Endothelial cell (in vitro differentiated cells): ENCODE measurements at places on chromosomes 3 and 15.

GRCh38 chr3:117282566-117282965, 573.0 kb downstream of the TUSC7 start:
- no peak overlapping the region for H3K4me3 ChIP-seq
- no peaks in the 10 kb centered on the region for H3K36me3 ChIP-seq
- no peaks in the 10 kb centered on the region for H3K27me3 ChIP-seq
- no peak for DNase-seq
- no peak overlapping the region for H3K27ac ChIP-seq
- H3K4me1 ChIP-seq, result peaks cover 7% of the 10 kb centered on the region

DNA sequence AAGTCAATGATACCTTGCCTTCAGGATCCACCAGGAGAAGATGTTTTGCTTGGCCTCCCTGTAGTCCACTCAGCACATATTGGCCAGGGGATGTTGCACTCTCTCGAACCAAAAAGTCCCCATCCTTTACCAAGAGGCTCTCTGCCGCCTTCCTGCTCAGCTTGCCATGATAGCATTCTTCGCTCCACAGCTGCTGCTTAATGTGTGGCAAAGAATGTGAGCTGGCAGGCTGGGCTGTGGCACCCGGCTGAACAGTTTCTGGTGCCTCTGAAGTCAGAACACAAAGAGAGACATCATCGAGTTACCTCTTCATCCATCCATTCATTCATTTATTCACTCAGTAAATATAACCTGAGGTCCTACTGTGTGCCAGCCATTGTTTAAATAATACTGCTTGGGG, 23.9 kb upstream of the CEP152 start:
- no peak for DNase-seq
- no peak overlapping the region for H3K27ac ChIP-seq
- no peak overlapping the region for H3K4me3 ChIP-seq
- no peaks in the 10 kb centered on the region for H3K4me1 ChIP-seq
- H3K27me3 ChIP-seq, result no peaks in the 10 kb centered on the region
- peaks cover 14% of the 10 kb centered on the region for H3K36me3 ChIP-seq

- H3K36me3 ChIP-seq, result no peaks in the 10 kb centered on the region
- no peaks in the 10 kb centered on the region for H3K4me1 ChIP-seq
- H3K27ac ChIP-seq, result no peak overlapping the region
- H3K4me3 ChIP-seq, result no peak overlapping the region
- no peak for DNase-seq
Observed at GRCh38 chr15:95319242-95319641, 1011.3 kb upstream of the NR2F2 start.

DNA sequence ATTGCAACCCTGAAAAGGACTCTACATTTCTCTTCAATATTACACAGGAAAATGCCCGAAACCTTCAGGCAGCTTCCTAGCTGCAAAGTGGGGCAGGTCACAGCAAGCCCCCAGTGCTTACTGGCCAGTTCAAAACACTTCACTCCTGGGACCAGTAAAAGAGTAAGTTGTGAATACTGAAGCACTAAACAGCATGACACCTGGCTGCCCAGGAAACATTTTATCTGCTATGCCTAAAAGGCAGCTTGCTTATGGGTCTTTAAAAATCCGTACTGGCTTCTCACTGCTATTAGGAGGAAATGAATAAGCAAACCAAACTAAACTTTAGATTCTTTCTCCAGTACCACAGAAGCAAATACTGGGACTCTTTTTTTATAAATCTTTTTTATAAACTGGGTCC, 457.9 kb upstream of the ALCAM start:
- no peak overlapping the region for H3K27ac ChIP-seq
- H3K4me3 ChIP-seq, result no peak overlapping the region
- peaks cover 1% of the 10 kb centered on the region for H3K27me3 ChIP-seq
- H3K4me1 ChIP-seq, result no peaks in the 10 kb centered on the region
- no peak for DNase-seq
- no peaks in the 10 kb centered on the region for H3K36me3 ChIP-seq

DNA sequence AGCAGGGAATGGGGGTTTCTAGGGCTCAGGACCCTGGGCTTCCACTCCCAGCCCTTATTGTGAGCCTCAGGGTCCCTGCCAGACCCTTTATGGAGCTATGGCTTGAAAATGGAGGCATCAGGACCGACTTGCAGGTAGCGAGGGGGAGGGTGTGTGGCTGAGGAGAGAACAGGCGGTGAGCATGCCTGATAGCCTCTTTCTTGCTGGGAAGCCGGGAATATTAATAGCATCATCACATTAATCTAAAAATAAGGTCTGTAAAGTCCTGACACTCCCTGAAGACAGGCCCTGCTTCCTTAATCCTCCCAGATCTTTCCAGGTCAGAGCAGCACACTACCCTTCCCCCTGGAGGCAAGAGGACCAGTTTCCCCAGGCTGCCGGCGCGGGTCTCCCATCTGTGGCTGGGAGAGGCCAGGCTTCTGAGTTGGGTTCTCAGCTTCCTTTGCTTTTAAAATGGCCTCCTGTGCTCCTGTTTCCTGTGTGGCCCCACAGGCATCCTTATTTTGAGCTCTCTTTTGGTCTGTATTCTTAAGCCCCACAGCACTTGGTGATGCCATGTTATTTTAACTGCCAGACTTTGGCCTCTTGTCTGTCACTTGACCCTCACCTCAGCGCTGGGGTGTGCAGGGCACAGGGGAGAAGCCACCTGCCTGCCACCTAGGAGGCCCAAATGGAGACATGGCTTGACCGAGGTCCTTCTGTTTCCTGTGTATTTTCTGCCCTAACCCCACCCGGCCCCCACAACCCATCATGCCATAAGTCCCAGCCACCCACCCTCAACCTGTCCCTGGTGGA, 185.0 kb upstream of the TOPAZ1 start:
- no peaks in the 10 kb centered on the region for H3K36me3 ChIP-seq
- H3K27me3 ChIP-seq, result peaks cover 2% of the 10 kb centered on the region
- H3K4me3 ChIP-seq, result no peak overlapping the region
- H3K4me1 ChIP-seq, result no peaks in the 10 kb centered on the region
- no peak overlapping the region for H3K27ac ChIP-seq
- no peak for DNase-seq

GRCh38 chr3:195003006-195003892, 267.7 kb downstream of the XXYLT1 start:
- no peaks in the 10 kb centered on the region for H3K36me3 ChIP-seq
- peaks cover 5% of the 10 kb centered on the region for H3K27me3 ChIP-seq
- DNase-seq, result no peak
- H3K4me1 ChIP-seq, result peaks cover 23% of the 10 kb centered on the region
